Effector memory CD8-positive, alpha-beta T cell (primary cell): ENCODE measurements at places on chromosomes 6 and 20.

DNA sequence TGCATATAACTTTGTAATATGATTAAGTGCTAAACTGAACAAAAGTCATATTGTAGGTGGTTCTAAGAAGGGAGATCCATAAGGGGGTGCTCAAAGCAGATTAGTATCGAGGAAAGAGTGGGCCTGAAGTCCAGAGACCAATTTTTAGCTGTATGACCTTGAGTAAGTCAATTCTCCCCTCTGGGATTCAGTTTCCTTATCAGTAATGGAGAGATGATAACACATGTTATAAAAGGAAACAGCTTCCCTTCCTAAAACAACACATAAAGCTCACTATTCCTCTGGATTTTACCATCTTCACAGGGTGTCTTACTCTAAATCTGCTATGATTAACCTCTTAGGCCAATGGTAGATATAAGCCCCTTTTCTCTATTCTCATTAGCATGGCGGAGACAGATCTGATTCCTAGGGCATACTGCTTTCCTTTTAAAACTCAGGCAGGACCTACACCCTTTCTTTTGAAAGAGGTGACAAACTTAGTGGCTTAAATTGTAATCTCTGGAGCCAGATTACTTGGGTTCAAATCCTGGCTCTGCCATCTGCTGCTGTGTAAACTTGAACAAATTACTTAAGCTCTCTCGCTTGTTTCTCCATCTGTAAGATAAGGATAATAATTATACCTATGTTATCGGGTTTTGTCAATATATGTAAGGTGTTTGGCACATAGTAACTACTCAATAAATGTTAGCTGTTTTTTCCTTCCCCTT lies 39.5 kb downstream of the ACSS2 start:
- DNase-seq, result no peak

GRCh38 chr20:32685541-32686529 lies 12.1 kb upstream of the C20orf203 start:
- DNase-seq, result no peak

DNA sequence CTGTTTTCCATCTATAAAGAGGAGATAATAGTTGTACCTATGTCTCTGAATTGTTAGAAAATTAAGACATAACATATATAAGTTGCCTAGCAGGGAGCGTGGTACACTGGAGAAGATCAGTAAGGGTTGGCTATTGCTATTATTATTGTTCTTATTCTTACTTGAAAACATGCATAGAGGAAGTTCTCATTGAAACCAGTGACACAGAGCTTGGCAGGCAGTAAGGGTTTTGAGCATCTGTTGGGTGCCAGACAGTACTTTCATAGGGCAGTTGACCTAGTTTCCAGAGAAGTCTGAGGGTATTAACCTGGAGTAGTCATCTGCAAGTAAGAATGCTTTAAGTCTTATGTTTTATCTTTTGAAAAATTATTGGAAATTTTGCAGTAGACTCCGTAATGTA lies 13.3 kb upstream of the SGK1 start:
- no peak for DNase-seq

DNA sequence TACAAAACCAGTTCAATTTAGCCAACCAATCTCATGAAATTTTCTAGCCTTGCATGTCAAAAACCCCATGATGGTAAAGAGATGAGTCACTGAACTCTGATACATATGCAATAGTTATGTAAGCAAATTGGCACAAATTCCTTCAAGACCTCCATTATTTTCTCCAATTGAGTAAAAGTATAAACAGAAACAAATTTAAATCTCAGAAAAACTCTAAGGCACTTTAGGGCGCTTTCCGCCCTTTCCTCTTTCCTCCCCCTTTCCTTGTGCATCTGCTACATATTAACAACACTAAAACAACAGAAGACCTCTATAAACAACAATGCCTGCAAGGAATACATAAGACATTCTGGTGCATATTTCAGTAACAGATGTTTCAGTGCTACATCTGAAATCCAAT lies 48.5 kb downstream of the KIF13A start:
- no peak for DNase-seq
